ENCODE measurements at places on chromosomes 2 and 18.

DNA sequence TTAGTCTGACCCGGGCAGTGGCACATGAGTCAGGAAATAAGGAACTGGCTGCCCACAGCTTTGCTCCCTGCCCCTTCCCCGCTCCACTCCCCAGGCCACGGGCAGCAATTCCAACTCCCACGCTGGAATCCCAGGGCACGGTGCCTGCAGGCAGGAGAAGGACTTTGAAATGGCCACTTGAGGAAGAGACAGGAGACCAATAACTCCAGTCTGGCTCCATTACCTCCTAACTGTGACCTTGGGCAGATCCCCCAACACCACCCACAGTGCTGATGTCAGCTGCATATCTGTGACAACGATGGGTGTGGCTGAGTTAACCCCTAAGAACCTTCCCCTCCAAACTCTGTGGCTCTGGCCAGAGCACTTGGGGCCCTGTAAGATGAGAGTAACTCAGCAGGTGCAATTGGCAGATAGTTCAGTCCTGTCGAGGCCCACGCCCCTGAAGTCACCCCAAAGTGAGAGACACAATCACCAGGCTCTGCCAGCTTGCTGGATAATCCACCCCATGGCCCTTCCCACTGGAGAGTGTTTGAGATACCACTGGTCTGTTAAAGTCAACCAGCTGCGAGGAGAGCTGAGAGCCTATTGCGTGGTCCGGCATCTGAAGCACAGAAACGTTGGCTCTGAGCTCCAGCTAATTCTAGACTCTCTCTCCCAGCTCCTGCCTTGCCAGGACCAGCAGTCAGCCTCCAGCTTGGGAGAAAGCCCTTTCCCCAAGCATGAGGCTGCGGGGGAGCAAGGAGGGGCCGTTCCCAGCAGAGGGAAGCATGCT lies 175.2 kb downstream of the TNS1 start:
- no peak for DNase-seq

GRCh38 chr2:221680548-221680947 lies 108.4 kb upstream of the EPHA4 start:
- no peak for DNase-seq

- peak; percentile 36 for DNase-seq
These were observed 180.4 kb downstream of the MBD5 start for GRCh38 chr2:148201075-148202004.

- DNase-seq = no peak
These were observed 657.8 kb downstream of the KCNJ3 start for GRCh38 chr2:155356250-155356649.

DNA sequence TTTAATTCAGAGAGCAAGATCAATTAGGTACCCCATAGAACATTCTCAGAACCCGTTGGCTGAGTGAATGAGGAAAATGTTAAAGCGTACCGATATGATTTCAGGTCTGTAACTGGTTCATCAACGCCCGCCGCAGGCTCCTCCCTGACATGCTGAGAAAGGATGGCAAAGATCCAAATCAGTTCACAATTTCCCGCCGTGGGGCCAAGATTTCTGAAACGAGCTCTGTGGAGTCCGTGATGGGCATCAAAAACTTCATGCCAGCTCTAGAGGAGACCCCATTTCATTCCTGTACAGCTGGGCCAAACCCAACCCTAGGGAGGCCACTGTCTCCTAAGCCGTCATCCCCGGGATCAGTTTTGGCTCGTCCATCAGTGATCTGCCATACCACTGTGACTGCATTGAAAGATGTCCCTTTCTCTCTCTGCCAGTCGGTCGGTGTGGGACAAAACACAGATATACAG lies 7.3 kb downstream of the TGIF1 start:
- DNase-seq = no peak

DNA sequence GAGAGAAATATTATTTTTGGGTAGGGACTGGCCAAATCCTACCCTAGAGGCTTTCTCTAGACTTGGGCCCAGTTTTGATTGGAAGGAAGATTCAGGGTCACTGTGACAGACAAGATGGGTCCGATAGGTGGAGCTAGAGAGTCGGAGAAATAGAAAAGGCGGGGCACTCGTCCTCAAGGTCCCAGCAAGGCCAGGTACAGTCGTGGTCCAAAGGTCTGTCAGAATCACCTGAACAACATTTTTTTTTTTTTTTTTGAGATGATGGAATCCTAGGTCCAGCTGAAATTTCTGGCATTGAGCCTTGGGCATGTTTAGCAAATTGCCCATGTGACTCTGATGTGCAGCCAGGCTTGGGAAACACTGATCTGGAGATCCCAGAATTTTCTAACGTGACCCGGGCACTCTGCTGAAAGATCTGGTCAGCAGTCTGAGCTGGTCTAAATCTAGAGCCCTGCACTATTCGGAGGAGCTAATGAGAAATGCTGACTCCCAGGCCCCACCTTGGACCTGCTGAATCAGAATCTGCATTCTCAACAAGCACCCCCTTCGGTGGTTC lies 23.0 kb upstream of the NTSR2 start:
- peak; percentile 74 for DNase-seq

DNA sequence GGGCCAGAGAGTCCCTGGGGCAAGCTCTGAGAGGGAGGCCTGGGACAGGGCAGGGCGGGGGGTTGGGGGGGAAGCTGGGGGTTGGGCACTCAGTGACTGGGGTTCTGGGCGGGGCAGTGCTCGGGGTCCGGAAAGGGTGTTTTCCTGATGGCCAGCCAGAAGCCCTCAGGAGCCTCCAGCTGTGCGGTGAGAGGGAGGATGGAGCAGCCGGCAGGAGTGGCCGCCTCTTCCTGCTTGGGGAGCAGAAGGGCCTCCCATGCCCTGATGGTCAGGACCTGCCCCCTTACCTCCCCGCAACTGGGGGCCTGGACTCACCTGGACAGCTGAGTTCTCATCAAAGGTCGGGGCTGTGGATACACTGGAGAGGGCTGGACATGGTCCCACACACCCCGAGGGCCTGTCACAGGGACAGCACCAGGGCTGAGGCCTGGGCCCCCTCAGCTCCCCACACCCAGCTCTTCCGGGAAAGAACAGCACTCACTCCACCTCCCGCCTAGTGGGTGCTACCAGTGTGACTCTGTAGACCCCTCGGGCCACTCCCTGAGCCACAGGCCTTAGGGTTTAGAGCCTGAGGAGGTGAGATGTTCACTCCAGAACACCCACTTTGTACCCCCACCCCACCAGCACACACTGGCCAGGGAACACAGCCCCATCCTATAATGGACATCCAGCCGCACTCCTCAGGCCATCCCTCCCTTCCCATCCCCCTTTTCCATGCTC lies 6.7 kb downstream of the SFTPB start:
- DNase-seq = no peak

GRCh38 chr2:166841152-166841551 lies 47.1 kb upstream of the XIRP2 start:
- DNase-seq = no peak

GRCh38 chr18:48022531-48023329 lies 92.3 kb upstream of the SMAD2 start:
- peak; percentile 83 for DNase-seq

DNA sequence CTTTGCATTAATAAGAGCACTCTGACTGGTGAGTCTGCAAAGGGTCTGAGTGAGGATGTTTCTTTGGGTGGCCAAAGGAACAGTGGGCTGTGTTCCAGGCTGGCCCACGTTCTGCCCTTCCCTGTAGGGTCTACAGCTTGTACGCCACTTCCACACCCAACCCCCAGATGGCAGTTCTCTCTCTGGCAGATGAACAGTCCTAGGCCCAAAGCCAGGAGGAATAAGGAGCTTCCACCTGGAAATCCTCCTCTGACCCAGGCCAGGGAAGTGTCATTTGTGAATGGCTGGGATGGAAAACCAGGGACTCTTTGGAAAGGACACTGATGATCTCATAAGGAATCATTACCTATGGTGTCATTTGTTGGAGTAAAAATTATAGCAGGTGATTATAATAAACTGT lies 6.6 kb downstream of the OTOF start:
- no peak for DNase-seq

DNA sequence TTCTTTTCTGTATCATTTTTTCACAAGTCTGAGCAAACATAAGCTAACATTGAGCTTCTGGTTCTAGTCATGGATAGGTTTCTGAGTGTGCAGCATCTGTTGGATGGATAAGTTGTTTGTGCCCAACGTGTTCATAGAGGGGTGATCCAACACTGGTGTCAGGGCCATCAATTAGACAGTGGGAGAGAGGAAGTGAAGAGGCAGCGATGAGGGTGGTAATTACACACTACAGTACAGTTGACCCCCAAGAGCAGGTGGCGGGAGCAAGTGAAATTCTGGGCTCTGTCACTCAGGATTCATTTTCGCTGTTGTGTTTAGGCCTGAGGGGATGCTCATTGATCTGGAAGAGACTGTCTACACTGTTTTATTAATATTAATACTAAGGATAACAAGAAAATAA lies 180.0 kb upstream of the CXCR4 start:
- DNase-seq = no peak

GRCh38 chr2:55051026-55051866 lies 995 bp upstream of the RTN4 start:
- DNase-seq = peak; percentile 52

DNA sequence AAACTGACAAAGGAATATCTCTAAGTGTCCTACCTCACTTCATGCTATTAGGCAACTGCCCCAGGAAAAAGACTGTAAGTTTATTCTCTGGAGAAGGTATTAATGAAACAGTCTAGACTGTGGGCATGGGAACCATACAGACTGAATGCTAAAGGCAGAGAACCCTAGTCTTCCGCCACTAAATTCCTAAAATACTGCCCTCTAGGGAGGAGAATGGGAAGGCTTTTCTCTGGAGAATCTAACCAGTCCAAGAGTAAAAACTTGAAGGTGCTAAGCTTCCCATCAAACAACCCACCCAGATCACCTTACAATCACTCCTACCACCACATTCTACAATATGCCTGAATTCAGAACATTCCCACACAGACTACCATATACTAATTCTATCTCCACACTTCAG lies 3.4 kb downstream of the SRBD1 start:
- peak; percentile 24 for DNase-seq

- peak; percentile 53 for DNase-seq
These were observed 386.5 kb downstream of the DLGAP1 start for GRCh38 chr18:4068552-4069158.

DNA sequence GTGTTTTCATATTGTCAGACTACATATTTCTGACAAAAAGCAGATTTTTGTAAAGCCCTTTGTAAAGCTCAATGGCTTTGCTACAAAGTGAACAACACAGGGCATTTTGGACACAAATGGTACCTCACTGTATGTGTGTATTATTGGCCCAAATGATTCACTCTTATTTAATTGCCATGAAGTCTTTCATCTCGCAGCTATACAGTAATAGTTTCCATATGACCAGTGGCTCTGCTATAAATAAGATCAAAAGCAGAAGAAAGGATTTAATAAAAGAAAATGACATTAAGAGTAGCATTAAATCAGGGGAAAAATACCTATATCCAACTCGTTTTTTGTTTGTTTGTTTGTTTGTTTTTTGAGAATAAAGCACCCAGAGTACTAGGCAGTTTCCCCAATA lies 284.0 kb upstream of the CCDC68 start:
- DNase-seq = no peak

- DNase-seq = no peak
These were observed 21.6 kb downstream of the INPP5D start for GRCh38 chr2:233081731-233082221.

DNA sequence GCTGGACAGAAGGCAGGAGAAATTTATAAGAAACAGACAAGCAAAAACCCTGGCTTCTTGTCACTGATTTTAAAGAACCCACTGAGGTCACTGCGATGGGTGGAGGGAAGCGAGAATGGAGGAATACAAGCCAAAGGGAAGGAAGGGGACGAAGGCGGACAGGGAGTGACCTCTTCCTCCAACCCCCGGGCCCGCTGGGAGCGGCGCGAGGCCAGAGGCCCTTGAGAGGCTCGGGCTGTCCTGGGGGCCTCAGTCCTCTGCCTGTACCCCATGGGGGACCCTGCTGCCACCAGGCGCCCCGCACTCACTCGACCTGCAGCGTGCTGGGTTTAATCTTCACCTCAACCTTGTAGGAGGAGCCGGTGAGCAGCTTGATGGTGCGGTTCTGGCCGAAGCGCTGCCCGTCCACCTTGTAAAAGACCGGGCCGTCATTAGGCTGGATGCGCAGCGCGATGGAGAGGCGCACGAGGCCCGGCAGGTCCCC lies 793 bp downstream of the CNRIP1 start:
- no peak for DNase-seq

DNA sequence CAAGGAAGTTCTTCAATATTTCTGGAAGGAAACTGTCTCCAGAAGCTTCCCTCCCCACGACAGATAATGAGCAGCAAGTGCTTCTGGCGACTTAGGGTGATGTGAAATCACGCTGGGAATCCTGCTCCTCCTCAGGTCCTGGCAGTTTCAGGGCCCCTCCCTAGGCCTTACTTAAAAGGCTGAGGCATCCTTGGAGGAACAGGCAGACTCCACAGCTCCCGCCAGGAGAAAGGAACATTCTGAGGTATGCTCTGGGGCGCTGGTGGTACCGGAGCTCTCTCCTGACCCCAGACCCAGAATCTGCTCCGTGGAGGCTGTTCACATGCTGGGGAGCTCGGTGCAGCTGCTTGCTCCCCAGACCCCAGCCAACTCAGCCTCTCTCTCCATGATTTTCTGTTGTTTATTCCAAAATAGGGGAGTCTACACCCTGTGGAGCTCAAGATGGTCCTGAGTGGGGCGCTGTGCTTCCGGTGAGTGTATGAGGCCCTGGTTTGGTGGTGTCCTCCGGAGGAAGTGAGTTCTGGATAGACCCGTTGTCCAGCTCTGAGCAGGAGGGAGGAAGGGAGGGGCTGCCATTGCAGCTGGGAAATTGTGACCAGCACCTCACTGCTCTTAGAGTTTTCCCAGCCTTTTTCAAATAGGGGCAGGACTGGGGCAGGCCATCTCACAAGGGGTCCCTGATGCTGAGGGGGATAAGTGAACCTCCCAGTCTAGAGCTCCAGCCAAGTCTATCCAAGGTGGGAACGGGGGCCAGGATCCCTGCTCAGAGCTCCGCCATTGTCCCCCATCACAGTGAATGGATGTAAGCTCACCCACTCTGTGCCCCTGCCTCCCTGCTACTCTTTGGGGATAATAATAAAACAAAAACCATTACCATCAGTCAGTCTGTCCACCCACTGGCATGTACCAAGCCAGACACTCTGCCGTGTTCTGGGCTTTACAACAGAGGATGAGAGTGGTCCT lies at the start of gene IL36RN:
Gene IL36RN (plus strand): TSS at position 201 of the 963 bp plus-strand sequence. CDS start 241 bp downstream, at position 442.
- no peak for DNase-seq

- peak; percentile 37 for DNase-seq
These were observed 512.9 kb upstream of the ACVR2A start for GRCh38 chr2:147331790-147332419.

DNA sequence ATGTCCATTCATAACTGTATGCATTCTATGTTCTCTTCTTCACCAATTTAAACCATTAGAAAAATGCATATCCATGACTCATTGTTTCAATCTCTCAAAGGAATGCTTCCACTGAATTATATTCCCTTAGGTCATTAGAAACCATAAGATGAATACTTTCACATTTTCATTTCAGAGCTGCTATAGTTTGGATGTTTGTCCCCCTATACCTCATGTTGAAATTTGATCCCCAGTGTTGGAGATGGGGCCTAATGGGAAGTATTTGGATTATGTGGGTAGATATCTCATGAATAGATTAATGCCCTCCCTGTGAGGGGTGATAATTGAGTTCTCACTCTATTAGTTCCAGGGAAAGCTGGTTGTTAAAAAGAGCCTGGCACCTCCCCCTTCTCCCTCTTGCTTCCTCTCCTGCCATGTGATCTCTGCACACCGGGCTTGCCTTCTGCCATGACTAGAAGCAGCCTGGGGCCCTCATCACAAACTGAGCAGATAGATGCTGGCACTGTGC lies 35.7 kb downstream of the THUMPD2 start:
- no peak for DNase-seq

GRCh38 chr18:12409469-12409868 lies 1.7 kb downstream of the PRELID3A start:
- DNase-seq = no peak

All from RPMI8226 (cell line).